Right renal pelvis (tissue), 4 donors: ENCODE measurements at places on chromosomes 11 and 22.

DNA sequence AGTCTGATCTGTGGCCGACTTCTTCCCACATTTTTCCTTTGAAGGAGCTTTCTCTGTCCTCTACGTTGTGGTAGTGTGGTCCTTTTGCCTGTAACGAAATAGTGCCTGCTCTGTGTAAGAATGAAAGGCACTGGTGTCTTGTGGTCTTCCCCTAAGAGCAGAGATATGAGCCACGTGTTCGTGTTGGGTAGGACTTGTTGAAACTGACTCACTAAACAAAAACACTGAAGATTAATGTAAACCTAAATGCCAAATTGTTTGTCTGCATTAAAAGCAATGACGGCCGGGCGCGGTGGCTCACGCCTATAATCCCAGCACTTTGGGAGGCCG, 10.1 kb upstream of the RPS3 start:
- DNase-seq, result no peak

GRCh38 chr11:130369713-130370112, 55.0 kb upstream of the ZBTB44 start:
- no peak for DNase-seq

GRCh38 chr11:94144216-94144615, 15.6 kb downstream of the PANX1 start:
- no peak for DNase-seq

DNA sequence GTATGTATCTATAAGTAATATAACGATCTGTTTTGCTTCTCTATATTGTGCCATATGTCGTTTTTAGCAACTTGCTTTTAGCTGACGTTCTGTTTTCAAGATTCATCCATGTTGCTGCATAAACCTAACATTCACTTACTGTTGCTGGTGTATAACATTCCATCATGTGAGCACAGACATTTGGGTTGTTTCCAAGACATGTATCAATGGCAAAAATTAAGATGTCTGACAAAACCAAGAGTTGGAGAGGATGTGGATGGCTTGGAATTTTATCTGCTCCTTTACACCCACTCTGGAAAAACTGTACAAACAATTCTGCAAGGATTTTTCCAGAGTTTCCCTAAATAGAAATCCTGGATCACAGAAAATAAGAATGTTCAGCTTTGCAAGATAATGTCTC, 40.9 kb downstream of the DGCR2 start:
- DNase-seq, result no peak

GRCh38 chr11:45881708-45882368, 3.6 kb upstream of the MAPK8IP1 start:
- DNase-seq, result no peak

DNA sequence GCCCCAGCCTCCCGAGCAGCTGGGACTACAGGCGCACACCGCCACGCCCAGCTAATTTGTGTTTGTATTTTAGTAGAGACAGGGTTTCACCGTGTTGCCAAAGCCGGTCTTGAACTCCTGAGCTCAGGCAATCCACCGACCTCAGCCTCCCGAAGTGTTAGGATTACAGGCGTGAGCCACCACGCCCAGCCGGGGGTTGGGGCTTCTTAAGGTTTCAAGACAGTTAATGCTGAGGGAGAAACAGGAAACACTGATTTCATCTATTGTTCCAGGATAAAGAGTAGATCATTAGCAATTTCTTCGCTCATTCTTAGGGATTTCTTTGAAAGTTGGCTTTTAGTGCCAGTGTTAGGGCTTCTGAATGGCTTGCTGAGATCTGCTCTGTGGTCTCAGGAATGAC, 21.2 kb upstream of the CLMP start:
- DNase-seq, result no peak
